AG04450 (cell line): ENCODE measurements at places on chromosomes 6 and 20.

- no peak for DNase-seq
These were observed 260.0 kb downstream of the C6orf118 start for GRCh38 chr6:165049362-165049761.

DNA sequence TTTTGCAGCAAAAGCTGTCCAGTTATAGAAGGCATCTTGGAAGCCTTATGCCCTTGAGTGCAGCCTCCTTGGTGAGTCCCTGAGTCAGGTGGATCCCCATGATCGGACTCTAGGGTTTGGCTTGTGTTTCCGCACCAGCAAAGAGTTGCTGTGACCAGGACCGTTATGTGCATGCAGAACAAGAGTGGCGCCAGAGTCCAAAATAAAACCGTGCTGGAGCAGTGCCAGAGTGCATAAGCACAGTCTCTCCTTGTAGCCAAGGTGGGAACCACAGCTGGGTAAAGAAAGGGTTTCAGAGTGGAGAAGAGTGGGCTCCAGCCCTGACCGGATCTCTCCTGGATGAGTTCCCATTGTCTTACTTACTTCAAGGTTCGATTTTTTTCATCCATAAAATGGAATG is 58.6 kb downstream of the FOXA2 start:
- DNase-seq: no peak

DNA sequence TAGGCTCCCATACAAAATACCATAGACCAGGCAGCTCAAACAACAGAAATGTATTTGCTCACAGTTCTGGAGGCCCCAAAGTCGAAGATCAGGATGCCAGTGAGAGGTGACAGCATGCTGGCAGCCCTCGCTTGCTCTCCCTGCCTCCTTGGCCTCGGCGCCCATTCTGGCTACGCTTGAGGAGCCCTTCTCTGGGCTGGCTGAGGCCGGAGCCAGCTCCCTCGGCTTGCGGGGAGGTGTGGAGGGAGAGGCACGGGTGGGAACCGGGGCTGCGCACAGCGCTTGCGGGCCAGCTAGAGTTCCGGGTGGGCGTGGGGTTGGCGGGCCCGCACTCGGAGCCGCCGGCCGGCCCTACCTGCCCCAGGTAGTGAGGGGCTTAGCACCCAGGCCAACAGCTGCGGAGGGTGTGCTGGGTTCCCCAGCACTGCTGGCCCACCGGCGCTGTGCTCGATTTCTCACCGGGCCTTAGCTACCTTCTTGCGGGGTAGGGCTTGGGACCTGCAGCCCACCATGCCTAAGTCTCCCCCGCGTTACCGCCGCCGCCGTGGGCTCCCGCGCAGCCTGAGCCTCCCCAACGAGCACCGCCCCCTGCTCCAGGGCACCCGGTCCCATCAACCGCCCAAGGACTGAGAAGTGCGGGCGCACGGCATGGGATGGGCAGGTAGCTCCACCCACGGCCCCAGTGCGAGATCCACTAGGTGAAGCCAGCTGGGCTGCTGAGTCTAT is 32.6 kb upstream of the SERPINB9 start:
- DNase-seq: no peak

DNA sequence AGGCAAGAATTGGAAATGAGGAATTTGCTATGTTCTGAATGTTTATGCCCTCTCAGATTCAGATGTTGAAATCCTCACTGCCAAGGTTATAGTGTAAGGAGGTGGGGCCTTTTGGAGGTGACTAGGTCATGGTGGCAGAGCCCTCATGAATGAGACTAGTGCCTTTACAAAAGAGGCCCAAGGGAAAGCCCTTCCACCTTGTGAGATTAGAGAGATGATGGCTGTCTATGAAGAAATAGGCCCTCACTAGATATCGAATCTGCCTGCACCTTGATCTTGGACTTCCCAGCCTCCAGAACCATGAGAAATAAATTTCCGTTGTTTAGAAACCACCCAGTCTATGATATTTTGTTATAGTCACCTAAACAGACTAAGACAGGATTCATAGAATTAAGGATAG is 10.4 kb downstream of the ASIP start:
- no peak for DNase-seq

DNA sequence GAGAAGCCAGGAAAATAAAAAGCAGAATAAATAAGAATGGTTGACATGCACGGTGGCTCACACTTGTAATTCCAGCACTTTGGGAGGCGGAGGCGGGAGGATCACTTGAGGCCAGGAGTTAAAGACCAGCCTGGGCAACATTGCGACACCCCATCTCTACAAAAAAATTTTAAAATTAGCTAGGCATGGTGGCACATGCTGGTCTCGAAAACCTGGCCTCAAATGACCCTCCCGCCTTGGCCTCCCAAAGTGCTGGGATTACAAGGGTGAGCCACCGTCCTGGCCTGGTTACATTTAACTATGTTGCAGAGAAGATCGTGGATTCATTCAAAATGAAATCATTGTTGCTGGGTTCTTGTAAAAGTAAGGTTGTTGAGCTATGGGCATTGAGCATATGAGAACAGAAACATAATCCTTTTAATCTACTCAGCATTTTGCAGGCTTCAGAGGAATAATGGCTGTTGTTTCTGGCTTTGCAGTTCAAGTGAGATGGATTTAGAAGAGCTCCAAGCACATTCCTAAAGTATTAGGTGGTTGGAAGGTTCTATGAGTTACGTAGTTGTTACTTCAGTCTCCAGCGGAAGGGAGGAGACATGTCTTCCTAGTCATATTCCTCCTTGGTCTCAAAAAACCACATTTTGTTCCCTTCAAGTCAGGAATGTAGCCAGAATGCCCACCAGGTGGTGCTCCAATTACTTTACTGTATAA is 45.6 kb upstream of the RAB23 start:
- DNase-seq: peak; percentile 96

DNA sequence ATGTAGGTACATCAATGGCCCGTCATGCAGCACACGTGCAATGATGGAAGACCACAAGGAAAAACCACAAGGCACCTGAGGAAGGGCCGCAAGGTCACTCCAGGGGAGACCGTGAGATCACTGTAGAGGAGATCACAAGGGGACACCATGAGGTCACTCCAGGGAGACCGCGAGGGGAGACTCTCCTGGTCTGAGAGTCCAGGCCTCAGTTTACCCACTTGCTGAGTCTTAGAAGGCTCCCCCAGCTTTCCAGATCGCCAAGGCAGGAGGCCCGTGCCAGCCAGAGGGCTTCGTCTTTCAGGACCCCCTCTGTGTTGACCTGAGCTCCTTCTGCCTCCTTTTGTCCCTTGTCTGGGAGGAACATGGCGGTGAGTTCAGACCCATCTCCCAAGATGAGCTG is 232.2 kb downstream of the ERMARD start:
- DNase-seq: no peak

- no peak for DNase-seq
These were observed 160.0 kb downstream of the LRFN2 start for GRCh38 chr6:40427196-40427595.

- DNase-seq: no peak
These were observed 39.6 kb upstream of the AFDN start for GRCh38 chr6:167786853-167787675.

- no peak for DNase-seq
These were observed 114.2 kb upstream of the LY86 start for GRCh38 chr6:6474170-6474920.

DNA sequence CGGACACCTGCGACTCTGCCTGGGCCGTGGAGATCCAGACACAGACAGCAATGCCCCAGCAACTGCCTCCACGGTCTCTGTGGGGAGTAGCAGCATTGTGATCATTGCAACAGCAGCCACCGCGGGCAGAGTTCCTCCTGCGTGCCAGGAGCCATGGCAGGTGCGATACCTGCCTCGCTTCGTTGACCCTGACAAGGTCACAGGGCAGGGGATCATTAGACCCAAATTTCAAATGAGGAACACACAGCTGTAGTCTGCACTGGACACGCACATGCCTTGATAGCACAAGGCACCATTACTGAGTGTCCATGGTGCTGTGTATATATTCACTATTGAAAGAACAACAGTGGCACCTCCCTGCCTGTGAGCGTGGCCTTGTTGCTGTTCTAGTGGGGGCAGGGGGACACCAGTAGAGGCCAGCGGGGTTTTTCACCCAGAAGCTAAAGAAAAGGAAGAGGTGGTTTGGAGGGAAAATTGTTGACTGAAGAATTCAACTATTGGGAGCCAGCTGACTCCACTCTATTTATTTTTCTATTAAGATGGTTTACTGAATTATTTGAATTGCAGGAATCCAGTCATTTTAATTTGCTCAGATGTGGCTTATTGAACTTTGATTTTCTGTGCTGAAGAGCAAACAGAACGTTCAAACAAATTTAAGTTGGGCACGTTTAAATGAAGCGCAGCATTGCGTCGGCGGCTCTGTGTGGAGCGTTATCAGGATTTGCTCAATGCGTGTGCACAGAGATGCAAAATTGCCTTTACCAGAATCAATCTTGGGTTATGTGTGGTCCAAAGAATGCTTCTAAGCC is 60.2 kb upstream of the RPS6KA2 start:
- DNase-seq: no peak

GRCh38 chr6:52417675-52418111 is 2.4 kb upstream of the EFHC1 start:
- DNase-seq: no peak

DNA sequence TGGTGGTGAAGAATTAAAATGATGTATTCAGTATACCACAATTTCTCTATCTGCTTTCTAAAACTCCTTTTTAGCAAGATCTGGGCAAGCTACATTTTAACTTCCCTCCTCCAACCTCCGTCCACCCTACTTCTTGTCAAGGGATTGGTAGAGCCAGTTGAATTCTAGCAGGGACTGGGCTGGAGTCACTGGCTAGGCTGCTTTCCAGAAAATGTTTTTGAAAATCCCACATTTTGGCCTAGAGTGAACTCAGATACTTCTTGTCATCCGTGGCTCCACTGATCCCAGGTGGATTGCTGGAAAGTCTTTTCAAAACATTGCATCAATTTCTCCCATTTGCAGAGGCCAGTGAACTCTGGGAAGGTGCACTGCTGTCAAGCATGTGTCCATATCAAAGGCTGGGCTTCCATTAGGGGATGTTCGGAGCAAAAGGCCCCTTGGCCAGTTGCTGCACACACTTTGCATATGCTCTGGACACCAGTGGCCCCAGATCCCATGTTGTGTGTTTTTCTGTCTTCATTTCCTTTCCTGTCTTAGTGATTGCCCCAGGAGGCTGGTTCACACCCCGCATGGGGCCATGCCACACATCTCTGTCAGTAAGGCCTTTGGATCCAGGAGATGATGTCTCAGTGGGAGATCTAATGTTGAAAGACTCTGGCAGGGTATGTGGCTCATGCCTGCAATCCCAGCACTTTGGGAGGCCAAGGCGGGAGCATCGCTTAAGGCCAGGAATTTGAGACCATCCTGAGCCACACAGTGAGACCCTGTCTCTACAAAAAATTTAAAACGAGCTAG is 11.3 kb upstream of the KCNK16 start:
- DNase-seq: no peak

- no peak for DNase-seq
These were observed 54.3 kb upstream of the IYD start for GRCh38 chr6:150314230-150315188.

- no peak for DNase-seq
These were observed at the start of gene SNX9 for GRCh38 chr6:157823001-157823527. Gene SNX9 (plus strand): TSS chr6:157823246. CDS start chr6:157823435, 189 bp downstream.

DNA sequence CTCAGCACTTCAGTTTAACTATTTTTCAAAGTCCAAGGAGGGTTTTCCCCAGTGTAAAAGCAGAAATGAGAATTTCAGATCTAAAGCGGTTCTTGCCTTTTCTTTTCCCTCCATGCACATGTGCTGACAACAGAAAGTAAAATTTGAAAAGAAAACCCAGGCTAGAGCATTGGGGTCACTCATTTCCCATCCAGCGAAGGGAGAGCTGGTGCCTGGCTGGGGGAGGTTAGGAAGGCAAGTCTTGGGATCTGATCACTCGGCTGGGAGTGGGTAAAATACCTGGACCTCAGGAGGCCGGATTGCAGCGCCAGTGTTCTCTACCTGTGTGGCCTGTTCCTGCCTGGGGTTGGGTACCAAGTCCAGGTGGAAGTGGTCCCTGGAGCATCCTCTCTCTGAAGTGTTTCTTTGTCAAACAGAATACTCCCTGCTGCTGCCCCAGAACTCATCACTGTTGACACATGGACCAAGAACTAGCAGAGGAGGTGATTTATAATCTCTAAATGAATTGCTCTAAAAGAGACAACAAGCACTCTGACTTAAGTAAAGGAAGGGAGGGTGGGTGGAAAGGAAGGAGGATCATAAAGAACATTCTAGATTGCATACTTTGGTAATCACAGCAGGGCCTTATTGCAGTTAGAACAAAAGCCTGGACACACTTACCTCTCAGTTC is 136.0 kb downstream of the MTHFD1L start:
- DNase-seq: no peak

DNA sequence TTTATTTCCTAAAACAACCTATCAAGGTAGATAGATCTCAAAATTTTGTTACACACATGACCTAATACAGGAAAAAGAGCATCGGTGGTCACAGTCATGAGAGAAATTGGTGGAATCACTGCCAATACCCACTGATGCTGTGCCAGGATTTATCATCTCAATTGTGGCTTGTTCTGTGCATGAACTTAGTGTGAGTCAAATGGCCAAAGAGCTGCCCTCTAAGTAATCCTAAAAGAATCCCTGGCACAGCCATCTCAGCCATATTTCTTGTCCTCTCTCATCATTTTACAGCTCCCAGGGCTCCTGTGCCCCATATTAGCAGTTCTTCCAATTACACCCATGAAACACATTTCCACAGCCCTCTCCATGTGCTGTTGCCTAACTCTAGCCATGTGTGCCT is 6.1 kb downstream of the GSTA5 start:
- DNase-seq: no peak

GRCh38 chr6:98657764-98658163 is 176.6 kb upstream of the POU3F2 start:
- DNase-seq: peak; percentile 2

DNA sequence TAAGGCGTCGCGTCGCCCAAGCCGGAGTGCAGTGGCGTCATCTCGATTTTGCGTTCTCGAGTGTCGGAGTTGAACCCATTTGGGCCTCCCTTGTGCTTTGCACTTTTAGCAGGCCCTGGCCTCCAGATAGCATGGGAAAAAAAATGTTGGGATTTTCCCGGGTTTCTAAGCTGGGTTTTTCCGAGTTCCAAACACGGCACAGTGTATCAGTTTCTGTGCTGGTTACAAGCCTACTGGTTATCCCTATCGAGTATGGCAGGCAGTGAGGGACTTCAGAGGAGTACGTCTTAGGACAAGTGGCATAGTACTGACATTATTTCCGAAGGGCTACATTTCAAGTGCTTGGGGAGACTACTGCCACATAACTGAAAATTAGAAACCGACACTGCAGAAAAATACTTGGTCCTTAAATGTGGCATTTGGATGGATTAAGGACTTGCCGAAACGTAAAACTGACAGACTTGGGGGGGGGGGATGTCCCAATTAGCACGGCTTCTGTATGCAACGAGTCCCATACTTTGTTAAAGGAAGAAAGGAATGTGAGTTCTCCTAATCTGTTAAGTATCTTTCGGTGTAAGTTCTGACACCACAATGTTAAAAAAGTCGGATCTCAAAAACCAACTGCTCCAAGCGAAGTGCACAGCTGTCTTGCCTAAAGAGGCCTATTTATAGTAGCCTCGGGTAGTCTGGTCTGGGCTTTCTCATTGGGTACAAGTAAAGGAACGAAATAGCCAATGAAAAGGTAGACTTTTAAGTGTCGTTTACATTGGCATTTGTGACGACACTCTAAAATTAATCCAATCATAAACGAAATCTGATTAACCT is 70.2 kb downstream of the HFE start:
- peak; percentile 96 for DNase-seq

GRCh38 chr20:10511509-10512251 is 76.6 kb downstream of the SLX4IP start:
- DNase-seq: peak; percentile 87

GRCh38 chr6:155543166-155543847 is 87.7 kb upstream of the NOX3 start:
- DNase-seq: no peak

GRCh38 chr6:82227770-82228169 is 19.8 kb downstream of the IBTK start:
- no peak for DNase-seq

GRCh38 chr6:33700391-33701050 is 11.0 kb downstream of the UQCC2 start:
- peak; percentile 26 for DNase-seq
